Transverse colon (tissue), 4 donors: ENCODE measurements at places on chromosomes 4 and X. TPM values are rescaled to one million over a fixed set of nuclear protein-coding genes. Genes with fewer than 3 reads are reported as not detected.
A peak's percentile ranks its signal among the peaks of the same experiment; 100 is the strongest.

GRCh38 chr4:39539089-39539611, 11.9 kb upstream of the UGDH start:
- no peak for DNase-seq
- H3K4me1 ChIP-seq: no peaks in the 10 kb centered on the region
- no peak overlapping the region for H3K27ac ChIP-seq
- no peaks in the 10 kb centered on the region for H3K36me3 ChIP-seq
- H3K27me3 ChIP-seq: no peaks in the 10 kb centered on the region

DNA sequence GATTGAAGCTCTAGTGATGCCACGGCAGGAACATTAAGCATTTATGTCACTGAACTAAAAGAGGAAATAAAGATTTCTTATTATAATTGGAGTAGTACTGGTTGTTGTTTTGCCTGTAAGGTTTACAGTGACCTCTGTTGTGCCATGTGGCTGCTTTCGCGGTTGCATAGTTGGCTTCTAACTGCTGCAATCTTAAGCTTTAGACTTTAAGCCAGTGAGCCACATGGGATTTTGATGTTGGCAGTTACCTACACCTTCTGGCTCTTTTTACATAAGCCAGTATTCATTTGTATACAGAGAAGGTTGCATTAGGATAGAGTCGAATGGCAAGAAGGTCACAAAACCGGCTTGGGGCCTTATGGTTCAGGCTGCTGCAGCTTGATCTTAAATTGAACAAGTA, 1311.6 kb downstream of the RAPGEF2 start:
- no peaks in the 10 kb centered on the region for H3K27me3 ChIP-seq
- no peaks in the 10 kb centered on the region for H3K36me3 ChIP-seq
- no peak for DNase-seq
- H3K4me1 ChIP-seq: no peaks in the 10 kb centered on the region

GRCh38 chrX:78493180-78493579, 165.8 kb upstream of the CYSLTR1 start:
- DNase-seq: no peak
- H3K36me3 ChIP-seq: no peaks in the 10 kb centered on the region
- no peaks in the 10 kb centered on the region for H3K27me3 ChIP-seq
- no peak overlapping the region for H3K4me3 ChIP-seq
- H3K27ac ChIP-seq: no peak overlapping the region

NOX1 gene
- total RNA-seq: 31.8 TPM

- H3K27ac ChIP-seq: no peak overlapping the region
- no peaks in the 10 kb centered on the region for H3K36me3 ChIP-seq
- DNase-seq: no peak
- H3K4me3 ChIP-seq: no peak overlapping the region
- H3K27me3 ChIP-seq: no peaks in the 10 kb centered on the region
These were observed 47.2 kb upstream of the RBMXL3 start for GRCh38 chrX:115142057-115142456.

GRCh38 chr4:18075823-18076433, 54.4 kb upstream of the LCORL start:
- H3K4me3 ChIP-seq: no peak overlapping the region
- H3K27ac ChIP-seq: no peak overlapping the region
- no peaks in the 10 kb centered on the region for H3K4me1 ChIP-seq
- DNase-seq: peak; percentile 27
- no peaks in the 10 kb centered on the region for H3K27me3 ChIP-seq

TAPT1 gene
- 21.5 TPM for total RNA-seq

FREM3 gene
- not detected for total RNA-seq

EOLA2 gene
- total RNA-seq: 33.2 TPM
